ENCODE measurements at places on chromosomes 6 and 20.

DNA sequence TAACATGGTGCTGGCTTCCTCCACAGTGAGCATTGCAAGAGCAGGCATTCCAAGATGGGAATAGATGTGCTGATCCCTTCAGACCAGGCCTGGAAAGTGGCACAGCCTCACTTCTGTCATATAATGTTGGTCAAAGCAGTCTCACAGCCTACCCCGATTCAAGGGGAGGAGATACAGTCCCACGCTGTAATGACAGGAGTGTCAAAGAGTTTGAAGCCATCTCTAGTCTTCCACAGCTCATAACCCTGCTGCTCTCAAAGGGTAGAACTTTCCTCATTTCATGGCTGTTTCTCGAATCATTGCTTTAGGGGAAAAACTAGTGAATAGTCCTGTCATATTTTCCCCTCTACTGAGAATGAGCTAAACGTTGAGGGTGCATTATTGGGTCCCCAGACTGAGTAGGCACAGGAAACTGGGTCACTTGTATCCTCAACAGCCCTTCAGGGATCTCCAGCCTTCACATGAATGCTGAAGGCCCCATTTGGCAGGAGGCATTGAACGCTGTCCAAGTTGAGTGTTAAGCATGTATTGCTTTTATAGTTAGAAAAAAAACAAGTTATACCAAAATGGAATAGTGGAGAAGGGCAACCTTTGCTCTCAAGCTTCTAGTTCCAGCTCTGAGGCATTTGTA is 27.3 kb downstream of the DTD1 start:
- no peak for DNase-seq

DNA sequence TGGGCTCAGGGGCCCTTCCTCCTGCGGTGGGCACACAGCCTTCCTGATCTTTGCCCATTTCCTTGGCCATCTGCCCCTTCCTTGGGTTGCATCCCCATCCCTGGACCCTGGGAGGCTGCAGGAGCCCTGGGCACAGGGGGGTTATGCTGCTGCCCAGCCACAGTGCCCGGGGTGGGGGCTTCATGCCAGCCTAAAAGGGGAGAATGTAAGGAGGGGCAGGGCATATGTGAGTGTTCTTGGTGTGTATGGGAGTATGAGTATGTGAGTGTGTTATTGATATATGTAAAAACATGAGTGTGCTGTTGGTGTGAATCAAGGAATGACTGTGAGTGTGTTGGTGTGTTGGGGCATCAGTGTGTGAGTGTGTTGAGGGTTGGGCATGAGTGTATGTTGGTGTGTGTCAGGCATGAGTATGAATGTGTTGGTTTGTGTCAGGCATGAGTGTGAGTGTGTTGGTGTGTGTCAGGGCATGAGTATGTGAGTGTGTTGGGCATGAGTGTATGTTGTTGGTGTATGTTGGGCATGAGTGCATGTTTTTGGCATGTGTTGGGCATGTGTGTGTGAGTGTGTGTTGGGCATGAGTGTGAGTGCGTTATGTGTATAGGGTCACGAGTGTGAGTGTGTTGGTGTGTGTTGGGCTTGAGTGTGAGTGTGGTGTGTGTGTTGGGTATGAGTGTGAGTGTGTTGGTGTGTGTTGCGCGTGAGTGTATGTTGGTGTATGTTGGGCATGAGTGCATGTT is 14.7 kb upstream of the CST8 start:
- DNase-seq, result no peak

DNA sequence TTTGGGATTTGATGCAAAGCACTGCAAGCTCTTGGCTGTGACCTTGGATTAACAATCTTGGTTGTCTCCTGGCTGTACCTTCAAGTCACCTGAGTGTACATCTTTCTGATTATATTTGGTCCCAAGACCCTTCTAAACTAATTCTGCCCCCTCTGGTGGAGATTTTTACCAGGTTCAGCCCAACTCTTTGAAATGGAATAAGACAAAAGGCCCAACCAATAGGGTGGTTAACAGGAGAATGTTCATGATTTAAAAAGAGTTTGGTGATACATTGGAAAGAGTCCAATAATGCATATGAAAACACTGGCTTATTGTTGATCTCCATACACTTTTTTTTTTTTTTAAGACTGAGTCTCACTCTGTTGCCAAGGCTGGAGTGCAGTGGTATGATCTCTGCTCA is 77.5 kb upstream of the CD83 start:
- DNase-seq, result no peak

GRCh38 chr6:139680819-139681218 is 306.4 kb upstream of the CITED2 start:
- DNase-seq, result no peak

DNA sequence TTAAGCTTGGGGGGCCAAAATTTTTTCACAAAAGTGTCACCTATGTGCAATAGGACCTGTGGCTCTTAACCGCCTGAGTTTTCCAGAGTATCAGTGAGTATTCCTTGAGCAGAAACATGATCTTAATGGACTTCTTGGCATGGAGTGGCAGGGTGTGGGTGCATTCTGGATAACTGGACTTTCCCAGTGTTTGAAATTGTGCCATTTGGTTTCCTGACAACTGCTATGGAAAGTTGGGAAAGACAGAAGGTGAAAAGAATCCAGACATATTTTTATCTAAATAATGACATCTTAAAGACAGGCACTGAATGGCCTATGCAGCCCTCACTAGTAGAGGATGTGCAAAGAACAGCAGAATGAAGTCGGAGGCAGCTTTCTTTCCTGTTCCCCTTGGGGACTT is 34.3 kb upstream of the ADTRP start:
- DNase-seq, result no peak

- no peak for DNase-seq
Observed at GRCh38 chr20:38197217-38197616, 32.1 kb upstream of the TGM2 start.

- no peak for DNase-seq
Observed at GRCh38 chr6:122947355-122947754, 48.7 kb upstream of the CLVS2 start.

- DNase-seq, result no peak
Observed at GRCh38 chr6:90068264-90068663, 174.0 kb downstream of the GJA10 start.

DNA sequence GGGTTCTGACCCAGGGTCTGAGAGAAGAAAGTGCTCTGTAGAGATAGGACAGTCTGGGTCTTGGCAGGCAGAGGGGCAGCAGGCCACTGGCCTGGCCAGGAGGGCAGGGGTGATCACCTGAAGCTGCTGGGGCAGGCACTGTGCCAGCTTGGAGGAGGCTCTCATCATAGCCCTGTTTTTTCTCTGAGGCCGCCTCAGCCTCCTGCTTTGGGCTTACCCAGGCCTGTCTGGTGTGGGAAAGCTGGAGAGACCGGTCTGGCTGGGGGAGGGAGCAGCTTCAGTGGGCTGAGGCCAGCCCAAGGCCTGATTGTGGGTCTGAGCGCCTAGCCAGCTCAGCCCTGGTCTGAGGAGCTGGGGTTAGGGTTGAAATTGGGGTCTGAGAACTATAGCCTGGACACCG is 3.9 kb downstream of the LPIN3 start:
- DNase-seq, result no peak

DNA sequence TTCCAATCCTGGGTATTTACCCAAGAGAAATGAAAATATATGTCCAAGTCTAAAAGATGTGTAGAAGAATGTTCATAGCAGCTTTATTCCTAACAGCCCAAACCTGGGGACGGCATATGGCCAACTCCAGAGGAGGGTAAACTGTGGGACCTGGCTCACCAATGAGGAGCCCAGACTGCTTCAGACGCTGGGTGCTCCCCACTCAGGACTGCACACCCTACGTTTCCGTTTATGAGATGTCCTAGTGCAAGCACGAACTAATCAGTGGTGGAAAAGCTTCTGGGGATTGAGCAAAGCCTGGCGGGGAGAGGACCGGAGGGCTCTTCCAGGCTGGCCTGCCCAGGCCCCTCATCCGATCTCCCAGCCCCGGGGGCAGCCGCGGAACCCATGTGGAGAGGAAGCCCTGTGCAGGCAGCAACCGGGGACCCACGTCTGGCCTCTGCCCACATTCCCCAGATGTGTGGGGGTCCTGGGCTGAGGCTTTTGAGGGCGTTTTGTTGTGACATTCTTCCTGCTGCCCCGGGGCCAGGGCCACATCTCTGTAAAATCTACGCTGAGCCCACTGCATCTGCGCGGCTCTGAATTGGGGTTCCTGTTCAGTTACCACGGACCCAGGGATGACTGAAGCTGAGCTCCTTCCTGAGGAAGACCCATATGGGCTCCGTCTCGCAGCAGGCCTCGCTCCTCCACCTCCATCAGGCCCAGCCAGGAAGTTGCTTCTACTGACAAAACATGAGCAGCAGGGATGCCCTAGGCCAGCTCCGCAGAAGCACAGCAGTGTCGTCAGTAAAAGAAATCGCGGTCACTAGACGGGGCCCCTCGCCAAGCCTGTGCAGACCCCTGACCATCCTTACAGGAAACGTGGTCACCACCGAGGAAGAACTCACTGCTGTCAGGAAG is 188.0 kb downstream of the DLL1 start:
- no peak for DNase-seq

DNA sequence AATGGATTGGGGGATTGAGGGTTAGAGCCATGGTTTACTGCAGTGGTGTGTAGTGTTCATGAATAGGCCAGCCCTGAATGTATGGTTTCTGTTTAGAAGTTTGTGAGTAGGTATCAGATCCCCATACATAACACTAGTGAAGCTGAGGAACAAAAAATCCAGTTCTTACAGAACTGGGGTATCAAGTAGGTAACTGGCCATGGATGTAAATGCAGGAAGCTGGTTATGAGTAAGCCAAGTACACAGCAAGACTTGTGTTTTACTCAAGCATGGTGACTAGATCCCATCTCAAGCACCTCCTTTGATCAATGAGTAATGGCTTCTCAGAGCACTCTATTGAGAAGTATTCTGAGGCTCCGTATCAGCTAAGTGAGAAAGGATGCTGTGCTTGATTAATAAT is 613.7 kb upstream of the FLRT3 start:
- DNase-seq, result no peak

- DNase-seq, result no peak
Observed at GRCh38 chr6:160960839-160961238, 30.7 kb upstream of the MAP3K4 start.

DNA sequence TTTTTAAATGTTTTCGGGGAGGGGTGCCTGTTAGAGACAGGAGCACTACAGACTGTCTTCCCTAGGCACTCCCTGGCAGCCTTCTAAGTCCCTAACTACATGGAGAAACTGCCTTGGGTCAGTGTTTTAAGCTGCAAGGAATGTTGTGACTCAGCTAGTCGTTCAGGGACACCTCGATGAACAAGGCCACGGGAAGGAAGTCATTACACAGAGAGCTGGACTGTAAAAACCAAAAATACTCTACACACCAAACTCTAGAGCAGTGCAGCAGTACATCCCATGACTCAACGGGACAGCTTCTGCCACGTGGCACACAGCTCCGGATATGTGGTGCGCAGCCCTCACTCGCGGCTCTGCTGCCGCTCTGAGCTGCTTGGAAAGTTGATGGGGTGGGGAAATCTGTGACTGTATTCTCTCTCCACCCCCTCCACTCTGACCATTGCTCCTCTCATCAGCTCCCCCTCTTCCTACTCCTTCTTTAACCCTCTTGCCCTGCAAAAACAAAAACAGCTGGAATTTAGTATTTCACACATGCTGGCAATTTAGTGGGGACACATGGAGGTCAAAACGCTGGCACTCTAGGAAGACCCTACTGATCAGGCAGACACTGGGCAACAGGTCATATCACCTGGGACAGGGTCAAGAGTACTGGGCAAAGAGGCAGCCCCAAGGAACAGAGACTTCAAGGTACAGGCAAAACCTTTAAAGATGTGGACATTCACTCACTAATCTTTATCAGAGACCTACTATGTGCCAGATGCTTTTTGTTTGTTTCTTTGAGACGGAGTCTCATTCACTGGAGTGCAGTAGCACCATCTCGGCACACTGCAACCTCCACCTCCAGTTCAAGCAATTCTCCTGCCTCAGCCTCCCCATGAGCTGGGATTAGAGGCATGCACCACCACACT is 10.9 kb upstream of the LPIN3 start:
- DNase-seq, result peak; percentile 40
